ENCODE measurements at places on chromosomes 4 and X.

DNA sequence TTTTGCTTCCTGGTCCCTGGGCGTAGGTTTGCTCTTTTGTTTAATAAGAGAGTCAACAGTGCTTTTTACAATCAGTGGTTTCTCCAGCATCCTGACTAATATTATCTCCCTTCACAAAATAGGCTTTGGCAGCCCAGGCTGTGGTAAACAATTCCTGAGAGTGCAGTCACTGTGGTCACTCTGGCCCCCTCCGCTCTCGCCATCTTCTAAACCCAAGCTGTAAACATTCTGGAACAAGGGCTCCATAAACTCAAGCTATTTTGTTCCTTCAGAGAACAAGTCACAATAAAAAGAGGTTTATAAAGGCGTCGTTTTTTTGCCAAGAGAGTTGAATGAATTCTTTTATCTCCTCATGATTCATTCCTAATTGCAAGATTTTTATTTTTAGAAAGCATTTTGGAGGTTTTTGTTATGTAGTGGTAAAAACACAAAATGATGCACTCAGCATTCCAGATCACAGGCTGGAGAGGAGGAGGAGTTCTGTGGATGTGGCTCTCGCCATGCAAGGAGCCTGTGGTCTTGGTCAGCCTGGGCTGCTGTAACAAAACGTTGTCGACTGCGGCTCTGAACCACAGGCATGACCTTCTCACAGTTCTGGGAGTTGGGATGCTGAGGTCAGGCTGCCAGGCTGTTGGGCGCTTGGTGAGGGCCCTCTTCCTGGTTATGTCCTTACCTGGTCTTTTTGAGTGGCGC lies 486.4 kb upstream of the FAT1 start:
- no peak for DNase-seq

- DNase-seq = no peak
Measured at GRCh38 chrX:55486736-55487135, 2.9 kb downstream of the USP51 start.

DNA sequence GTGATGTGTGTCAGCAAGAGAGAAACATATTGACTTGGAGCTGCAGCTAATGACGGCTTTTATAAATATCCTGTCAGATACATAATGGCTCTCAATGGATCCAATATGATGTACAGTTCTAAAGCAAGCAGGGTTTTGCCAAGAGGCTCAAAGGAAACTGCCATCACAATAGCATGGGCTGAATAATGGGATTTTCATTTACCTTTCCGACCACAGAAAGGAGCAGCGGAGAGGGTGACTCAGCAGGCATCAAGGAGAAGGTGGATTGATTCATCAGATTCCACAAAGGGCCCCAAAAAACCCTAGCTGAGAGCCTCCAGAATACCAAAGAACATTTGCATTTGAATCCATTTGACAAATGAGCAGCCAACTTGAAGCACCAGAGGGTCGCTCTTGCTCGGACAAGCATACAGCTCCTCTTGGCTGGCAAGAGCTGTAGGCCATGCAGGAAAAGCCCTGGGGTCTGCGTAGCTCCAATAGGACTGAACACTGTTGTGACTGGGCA lies 355.7 kb upstream of the NOCT start:
- no peak for DNase-seq

DNA sequence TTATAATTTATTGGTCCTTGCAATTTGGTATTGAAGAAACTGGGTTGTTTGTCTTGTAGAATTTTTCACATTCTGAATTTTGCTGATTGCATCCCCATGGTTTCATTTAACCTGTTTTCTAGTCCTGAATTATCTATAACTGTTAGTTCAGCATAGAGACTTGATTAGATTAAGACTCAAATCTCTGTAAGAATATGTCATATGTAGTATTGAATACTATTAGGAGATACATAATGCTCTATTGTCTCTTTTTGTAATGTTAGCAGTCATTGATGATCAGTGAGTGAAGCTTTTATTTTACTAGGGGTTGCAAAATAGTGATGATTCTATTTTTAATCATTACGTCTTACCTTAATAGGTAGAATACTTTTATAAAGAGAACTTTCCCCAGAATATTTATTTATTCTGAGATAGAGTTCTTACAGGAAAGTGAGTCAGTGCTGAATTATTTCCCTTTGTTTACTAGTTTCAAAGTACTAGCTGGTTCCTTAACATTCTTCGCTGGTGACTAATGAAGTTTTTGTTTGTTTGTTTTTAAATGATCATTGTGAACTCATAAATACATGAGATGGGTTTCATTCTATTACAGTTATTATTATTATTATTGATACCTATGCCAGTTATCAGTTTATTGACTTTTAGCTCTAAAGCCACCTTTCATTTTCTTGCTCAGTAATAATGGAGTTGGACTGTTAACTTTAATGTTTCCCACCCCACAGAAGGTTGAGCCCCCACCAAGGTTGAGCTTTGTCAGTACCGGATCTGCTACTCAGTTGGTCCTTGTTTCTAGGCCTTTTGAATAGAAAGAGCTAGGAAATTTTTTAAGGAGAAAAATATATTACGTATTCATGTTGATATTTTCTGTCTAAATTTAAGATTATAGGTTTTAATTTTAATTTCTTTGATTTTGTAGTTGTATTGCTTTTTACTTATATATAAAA lies 102.3 kb downstream of the LARP1B start:
- DNase-seq = no peak

- no peak for DNase-seq
Measured at GRCh38 chrX:106467422-106467821, 144.4 kb upstream of the RADX start.

GRCh38 chr4:101064541-101065180 lies 282.7 kb downstream of the PPP3CA start:
- DNase-seq = no peak

DNA sequence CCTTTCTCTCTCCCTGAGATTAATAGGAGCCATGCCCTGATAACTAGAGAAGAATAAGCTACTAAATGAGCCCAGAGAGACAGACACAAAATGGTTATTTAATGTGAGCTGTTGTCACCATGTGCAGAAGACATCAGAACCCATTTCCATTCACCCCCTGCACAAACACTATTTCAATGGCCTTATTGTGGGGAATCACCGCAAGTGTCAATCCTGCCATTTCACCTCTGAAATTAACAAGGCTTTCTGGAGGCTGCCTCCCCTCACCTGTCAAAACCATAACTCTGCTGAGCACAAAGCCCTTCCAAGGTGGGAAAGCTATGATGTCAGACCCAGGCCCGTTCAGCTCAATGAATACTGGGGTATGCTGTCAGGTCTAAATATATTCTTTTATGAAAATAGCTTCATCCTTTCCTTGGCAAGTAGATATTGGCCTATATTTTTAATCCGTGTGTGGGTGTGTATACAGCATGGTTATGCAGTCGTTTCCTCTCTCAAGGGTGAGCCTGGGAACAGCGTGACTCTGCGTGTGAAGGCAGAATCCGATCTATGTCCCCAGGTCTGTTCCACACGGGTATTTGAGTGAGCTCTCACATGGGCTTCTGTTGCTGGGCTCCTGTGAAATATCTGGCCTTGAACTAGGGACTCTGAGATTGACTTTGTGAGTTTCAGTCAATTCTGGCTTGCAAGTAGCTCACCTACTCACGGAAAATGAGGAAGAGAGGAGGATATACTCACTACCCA lies 266.3 kb downstream of the FBXW7 start:
- DNase-seq = no peak

- no peak for DNase-seq
Measured at GRCh38 chr4:184270808-184271413, 53.2 kb upstream of the ENPP6 start.

- DNase-seq = no peak
Measured at GRCh38 chr4:185304944-185305690, 90.6 kb downstream of the LRP2BP start.

- DNase-seq = no peak
Measured at GRCh38 chr4:28792917-28793597, 1927.1 kb upstream of the PCDH7 start.

Data from stimulated activated CD4-positive, alpha-beta T cell treated with anti-CD3 and anti-CD28 coated beads, Interleukin-15, amount 100 ng/mL, for 48 hours (primary cell).